ENCODE measurements at places on chromosomes 13 and 19.

GRCh38 chr13:40910324-40911050 is 108.6 kb downstream of the ELF1 start:
- no peak for DNase-seq

GRCh38 chr13:73142071-73142470 is 83.3 kb downstream of the KLF5 start:
- DNase-seq: no peak

DNA sequence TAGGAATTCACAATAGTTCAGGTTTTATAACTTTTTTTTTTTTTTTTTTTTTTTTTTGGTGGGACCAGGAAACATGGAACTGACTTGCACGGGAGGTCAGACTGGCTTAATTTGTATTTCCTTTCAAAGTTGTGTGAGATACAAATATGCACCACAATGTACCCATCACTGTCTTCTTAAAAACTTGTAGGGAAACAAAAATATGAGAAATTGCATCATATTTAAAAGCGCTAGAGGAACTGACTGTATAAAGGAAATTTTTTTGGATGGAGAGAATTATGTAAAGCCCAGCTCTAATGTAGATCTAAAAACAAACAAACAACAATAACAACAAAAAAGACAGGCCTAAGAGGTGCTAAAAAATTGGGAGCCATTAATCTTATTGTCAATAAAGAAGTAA is 246.5 kb downstream of the DCT start:
- DNase-seq: no peak

- no peak for DNase-seq
These were observed at the start of gene B3GNT3 for GRCh38 chr19:17794731-17795494. TSS of gene B3GNT3 (plus strand) at chr19:17795138. CDS start at chr19:17807808, 12,670 bp downstream.

- DNase-seq: peak; percentile 30
These were observed 546.6 kb downstream of the DACH1 start for GRCh38 chr13:71320452-71320851.

DNA sequence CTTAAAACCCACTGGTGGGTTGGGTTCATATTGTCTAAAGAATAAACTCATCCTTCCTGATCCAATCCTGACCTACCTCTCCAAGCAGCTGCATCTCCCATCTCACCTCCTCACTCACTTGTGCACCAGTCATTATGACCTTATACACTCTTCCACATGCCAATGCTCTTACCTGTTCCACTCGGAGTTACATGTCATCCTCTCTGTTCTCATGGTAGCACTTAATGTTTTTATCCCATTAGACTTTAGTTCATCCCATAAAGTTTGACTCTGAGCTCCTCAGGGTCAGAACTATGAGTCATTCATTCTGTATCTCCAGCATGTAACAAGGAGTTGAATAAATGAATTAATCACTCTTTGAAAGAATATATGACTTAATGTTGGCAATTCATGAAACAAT is 330.2 kb downstream of the KLF12 start:
- DNase-seq: no peak

- peak; percentile 93 for DNase-seq
These were observed 3.9 kb downstream of the SLC1A5 start for GRCh38 chr19:46784262-46785053.

GRCh38 chr19:55537741-55538111 is 793 bp upstream of the SBK2 start:
- DNase-seq: no peak

DNA sequence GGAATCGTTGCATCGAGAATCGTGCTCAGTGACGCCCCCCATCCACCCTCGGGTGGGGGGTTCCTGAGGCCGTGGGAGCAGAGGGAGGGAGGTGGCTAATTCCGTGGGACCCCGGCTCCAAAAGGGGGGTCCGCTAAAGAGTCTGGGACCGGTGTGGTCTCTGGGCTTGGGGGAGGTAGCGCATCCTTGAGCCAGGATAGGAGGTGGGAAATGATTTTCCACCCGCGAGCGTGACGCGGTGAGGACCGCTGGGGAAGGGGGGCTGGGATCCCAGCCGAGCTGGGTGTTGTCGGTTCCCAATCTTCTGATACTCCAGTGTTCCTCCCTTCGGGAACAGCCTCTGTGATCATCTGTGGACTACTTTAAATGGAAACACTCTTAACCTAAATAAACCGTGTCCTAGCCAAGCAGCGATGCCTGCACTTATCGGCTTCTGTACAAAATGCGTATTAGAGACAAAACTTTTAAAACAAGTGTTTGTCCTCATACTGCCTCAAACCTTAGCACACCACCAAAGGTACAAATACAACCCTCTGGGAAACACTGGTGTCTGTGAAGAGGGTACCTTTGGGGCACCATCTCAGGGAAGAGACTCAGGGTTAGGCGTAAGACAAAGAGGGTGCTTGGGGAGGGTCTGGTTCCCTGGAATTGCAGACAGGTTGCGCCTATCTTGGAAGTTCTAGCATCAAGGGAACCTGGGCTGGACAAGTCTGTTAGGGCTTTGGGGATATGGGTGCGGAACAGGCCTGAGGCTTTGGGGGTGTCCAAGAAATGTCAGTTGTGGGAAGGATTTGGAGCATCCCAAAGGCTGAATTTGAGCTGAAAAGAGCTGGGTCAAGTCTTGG is 16.0 kb downstream of the KCNC3 start:
- DNase-seq: no peak

DNA sequence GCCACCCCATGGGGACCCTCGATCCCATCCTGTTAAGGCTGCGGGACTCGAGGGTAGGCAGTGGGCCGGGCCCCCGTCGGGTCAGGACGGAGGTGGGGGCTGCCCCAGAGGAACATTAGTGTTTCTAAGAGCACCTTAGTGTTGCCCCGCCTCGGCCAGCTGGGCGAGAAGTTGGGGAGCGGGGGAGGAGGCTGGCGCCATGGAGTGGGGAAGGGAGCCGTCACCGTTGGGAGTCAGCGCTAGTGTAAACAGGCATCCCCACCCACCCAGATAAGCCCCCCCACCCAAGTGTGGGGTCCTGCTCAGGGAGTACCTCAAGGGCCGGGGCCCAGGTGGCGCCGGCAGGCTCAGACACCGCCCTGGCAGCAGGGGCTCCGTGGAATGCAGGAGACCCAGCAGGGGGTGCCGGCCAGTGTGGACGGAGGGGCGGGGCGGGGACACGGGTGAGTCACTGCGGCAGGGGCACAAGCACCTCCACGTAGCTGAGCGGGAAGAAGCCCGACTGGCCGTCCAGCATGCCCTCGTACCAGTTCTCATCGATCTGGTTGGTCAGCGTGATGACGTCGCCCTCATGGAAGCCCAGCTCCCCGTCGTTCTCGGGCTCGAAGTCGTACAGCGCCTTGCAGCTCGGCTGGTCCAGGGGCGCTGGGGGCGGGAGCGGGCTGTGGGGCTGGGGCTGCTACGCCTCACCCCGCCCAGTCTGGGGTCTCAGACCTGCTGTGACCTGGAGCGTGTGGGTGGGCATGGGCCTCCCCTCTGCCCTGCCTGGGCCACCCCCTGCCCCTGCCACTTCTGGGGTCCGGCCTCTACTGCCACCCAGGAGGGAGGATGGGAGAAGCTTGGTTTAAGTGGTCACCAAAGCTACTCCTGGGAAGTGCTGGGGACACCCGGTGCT is 18.0 kb downstream of the MPND start:
- DNase-seq: no peak

DNA sequence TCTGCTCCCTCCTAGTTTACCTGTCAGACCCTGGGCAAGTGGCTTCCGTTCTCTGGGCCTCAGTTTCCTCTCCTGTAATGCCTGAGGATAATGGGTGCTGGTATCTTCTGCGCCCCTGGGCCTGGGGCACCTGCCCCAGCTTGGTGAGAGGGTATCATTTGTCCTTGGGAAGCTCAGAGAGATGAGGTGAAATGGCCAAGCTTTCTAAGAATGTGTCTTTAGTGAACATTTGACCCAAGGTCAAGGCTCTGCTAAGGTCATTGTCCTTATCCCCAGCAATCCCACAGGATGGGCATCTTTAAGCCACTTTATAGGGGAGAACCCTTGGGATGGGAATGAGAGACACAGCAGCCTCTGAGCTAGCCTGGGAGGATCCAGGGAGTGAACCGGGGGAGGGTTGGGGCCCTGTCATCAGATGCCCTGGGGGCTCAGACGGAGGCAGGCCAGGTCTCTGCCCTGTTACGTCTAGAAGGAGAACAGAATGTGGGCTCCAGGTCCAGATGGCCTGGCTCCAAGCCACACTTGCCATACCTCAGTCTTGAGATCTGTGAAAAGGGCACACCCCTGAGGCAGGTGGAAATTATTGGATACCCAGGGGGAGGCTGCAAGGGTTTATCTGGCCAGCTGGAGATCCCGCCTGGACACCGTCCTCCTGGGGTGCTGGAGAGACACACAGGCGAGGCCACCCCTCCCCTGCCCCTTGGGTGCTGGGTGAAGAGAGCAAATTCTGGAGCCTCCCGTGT is 1.1 kb upstream of the NFIC start:
- DNase-seq: no peak

DNA sequence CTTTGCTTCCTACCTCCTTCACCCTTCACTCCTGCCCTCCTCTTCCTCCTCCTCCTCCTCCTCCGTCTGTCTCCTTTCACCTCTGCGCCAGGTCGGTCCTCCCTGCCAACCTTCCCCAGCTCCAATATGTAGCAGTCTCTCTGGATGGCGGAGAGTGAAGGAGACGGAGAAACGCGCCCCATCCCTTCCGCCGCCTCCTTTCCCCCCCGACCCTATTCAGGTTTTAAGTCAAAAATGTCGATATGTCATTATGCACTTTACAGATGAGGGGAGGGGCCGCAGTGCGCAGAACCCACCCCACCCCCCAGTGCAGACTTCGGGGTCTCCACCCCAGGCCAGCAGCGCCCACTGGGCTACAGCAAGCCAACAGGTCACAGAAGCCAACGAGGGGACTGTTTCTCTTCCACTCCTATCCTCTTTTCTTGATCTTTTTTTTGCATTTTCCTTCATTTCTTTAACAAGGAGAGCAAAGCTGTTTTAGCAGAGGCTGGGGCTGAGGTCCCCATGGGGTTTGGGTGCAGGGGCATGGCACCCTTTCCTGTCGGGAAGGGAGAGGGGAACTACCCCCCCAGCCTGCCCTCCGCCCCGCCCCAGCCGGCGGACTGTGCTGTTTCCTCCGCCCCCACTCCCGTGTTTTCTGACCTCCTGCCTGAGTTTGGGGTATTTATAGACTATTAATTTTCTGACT is 9.2 kb downstream of the MIDN start:
- DNase-seq: no peak

DNA sequence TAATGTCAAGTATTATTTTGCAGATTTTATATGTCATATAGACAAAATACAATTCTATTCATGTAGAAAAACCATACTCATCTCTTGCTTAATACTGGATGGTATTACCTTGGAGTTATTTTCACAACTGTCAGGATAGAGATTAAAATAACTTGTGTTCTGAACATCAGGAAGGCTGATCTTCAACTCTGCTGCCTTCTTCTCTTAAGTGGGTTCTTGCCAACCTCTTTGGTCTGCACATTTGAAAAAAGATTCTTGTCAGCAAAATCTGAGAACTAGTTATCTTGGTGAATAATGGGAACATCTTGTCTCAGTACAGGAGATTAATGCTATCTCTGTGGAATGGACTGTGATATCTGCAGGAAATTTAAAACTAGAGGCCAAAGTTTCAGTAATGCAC is 95.2 kb upstream of the FAM216B start:
- DNase-seq: no peak

- no peak for DNase-seq
These were observed 175.5 kb upstream of the SERP2 start for GRCh38 chr13:44197791-44198770.

GRCh38 chr19:13804830-13805683 is 9.8 kb downstream of the ZSWIM4 start:
- DNase-seq: no peak

GRCh38 chr13:31168166-31168565 is 6.5 kb upstream of the HSPH1 start:
- DNase-seq: no peak

DNA sequence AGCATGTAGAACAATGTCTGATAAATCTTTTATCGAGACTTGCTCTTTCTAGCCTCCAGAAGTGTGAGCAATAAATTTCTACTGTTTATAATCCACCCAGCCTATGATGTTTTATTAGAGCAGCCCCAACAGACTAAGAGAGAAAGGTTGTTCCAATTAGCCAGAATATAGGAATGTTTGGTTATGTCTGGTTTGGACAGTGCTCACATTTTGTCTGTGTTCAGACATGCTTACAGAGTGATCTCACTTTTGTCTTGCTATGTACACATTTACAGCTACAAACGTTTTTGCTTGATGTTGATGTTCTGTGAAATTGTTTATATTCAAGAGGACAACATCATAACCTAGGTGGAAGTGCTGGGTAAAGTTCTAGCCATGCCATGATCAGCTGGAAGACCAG is 18.0 kb upstream of the EVI5L start:
- DNase-seq: no peak

DNA sequence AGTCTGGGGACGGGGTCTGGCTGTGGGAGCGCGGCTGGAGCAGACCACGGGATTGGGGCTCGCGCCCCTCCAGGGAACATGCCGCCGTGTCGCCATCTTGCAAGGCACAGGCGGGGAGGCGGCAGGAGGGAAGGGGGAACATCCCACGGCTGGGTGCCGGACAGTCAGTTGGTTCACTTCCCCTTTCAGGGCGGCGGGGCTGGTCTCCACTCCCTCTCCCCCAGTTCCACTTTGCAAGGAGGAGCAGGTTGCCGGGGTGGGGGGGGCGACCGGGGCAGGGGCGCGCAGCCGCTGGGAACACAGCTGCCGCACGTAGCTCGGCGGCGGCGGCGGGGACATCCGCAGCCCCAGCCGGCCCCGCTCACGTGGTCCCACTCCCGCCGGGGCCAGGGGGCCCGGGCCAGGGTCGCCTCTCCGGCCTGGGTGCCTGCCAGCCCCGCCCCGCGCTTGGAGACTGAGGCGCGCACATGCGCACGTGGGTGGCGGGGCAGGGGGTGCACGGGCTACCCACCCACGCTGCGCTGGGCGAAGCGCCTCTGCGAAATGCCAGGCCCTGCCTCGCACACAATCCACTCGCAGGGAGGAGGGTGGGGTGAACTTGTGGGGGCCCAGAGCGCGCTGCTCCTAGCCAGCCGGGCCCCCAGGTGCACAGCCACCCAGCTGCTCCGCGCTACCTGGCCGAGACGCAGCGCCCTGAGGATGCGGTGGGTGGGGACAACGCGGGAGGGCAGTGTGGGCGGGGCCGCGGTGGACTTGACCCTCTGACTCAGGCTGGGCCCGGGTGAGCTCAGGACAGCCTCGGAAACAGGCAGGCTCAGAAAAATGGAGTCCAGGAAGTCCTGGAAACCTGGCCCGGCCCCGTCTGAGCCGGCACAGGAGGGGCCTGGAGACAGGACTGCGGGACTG is 6.4 kb downstream of the KLF16 start:
- DNase-seq: peak; percentile 81

DNA sequence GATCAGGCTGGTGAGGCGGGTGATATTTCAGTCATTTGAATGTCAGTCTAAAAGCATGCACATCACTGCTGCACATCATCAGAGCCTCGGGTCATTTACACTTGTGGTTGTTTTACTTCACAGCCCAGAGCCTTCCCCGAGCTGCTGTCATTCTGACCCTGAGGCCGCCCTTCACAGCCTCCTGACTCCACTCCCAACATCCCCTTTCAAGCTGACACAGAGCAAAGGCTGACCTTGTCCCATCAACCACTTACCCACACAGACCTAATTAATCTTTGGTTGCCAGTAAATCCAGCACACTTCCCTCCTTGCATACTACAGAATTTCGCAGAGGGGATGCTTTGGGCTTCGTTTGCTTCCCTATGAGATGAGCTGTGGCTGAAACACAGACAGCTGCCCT is 528.1 kb downstream of the DIAPH3 start:
- no peak for DNase-seq

Measured in GF-D8 (cell line).